Activated T-cell treated with anti-CD3 and anti-CD28 coated beads for 4 hours (primary cell): ENCODE measurements at places on chromosomes 3 and 15.

DNA sequence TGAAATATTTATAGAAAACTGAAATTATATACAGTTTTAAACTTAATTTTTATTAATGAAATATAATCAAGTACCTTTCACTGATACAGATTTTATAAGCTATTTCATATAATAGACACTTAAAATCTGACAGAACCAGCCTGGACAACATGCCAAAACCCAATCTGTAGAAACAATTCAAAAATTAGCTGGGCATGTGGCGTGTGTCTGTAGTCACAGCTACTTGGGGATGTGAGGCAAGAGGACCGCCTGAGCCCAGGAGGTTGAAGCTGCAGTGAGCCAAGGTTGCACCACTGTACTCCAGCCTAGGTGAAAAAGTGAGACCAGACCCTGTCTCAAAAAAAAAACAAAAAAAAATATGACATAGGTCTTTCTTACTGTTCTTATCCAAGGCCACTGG, 238.3 kb upstream of the MANF start:
- DNase-seq = no peak

DNA sequence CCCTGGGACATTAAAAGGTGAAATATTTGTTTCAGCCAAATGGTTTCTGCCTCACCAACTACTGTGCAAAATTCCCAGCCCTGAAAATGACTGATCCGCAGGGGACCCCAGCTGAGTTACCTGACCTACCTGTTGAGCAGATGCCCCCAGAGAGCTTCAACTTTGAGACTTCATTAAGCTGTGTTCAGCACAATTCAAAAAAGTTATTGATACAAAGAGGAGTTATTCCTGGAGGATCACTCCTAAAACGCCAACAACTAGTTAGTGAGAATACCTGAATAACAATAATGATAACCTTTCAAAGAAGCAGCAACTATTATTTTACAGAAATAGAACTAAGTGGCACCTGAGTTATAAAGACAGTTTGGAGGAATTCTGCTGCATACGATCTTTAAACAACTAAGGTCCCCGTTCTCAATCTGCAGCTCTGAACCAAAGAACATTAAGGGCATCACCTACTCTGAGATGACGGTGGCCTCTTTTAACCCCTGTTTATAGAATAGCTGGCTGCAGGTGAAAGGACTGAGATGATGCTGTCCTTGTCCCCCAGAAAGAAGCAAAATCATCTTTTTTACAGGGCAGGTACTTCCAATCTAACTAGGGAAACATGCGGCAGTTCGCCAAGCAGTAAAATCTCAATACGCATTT, 659 bp downstream of the GADL1 start:
- DNase-seq = no peak

GRCh38 chr3:27138562-27138961, 230.6 kb downstream of the NEK10 start:
- no peak for DNase-seq

GRCh38 chr15:75112848-75113492, 88.7 kb upstream of the C15orf39 start:
- no peak for DNase-seq

GRCh38 chr15:31344823-31345605, 18.4 kb downstream of the KLF13 start:
- DNase-seq = no peak

GRCh38 chr3:16060945-16061344, 113.5 kb upstream of the GALNT15 start:
- DNase-seq = no peak

GRCh38 chr3:117954131-117954530, 1080.5 kb downstream of the IGSF11 start:
- no peak for DNase-seq

GRCh38 chr15:75456710-75457109, 5.2 kb upstream of the SIN3A start:
- DNase-seq = no peak

DNA sequence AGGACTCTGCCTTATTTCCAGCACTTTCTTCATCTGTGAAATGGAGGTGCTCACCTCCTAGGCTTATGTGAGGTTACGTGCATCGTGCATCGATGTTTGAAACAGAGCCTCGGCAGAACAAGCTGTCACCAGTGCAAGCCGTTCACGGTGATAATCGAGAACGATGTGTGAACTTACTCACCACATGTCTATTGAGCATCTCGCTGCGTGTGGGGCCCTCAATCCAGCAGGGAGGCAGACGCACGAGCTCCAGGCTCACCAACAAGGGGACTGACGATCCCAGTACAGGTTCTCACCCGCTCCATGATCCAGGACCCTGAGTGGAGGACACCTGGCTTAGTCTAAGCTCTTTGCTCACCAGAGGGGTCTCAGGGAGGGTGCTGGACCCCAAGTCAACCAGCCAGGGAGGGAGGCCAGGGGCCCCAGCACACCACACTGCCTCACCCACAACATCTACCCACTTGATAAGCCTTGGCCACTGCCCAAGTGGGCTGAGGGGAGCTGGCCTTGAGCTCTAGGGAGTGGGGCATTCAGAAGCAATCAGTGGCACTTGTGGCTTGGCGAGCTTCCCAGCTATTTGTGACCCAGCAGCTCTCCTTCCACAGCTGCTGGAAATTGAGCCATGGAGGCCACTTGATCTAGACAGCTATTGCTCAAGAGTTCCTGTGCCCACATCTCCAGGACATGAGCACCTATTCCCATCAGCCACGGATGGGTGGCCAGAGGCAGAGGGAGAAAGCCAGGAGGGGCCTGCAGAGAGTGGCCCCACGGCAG, 34.4 kb upstream of the SLC6A1 start:
- DNase-seq = no peak

- no peak for DNase-seq
These were observed 34.3 kb downstream of the CRTC3 start for GRCh38 chr15:90564051-90564450.

DNA sequence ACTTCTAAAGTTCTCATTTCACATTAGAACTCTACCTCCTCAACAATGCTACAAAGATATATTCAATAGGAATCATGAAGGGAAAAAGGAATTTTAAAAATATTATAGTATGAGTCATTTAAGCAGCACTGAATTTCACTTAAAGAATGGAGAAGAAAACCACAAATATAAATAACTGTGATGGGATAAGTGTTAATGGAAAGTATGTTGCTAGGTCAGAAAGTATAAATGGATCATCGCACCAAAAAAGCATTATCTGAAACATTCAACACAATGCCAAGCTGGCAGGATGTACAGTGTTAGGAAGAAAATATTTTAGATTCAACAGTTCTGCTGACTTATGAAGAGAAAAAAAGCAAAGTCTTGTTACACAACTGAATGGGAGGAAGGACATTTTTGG, 101.4 kb downstream of the TFG start:
- no peak for DNase-seq

DNA sequence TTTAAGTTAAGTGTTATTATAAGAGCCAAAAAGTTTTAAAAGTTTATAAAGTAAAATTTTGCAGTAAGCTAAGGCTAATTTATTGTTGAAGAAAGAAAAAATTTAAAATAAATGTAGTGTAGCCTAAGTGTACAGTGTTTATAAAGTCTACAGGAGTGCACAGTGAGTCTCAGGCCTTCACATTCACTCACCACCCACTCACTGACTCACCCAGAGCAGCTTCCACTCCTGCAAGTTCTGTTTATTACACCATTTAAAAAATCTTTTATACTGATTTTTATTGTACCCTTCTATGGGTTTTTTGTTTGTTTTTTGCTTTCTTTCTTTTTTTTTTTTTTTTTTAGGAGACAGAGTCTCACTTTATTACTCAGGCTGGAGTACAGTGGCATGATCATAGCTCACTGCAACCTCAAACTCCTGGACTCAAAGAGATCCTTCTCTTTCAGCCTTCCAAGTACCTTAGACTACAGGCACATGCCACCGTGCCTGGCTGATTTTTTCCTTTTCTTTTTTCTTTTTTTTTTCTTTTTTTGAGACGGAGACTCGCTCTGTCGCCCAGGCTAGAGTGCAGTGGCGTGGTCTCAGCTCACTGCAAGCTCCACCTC, 25.9 kb downstream of the CSTA start:
- no peak for DNase-seq

GRCh38 chr3:133065193-133065961, 27.2 kb downstream of the TMEM108 start:
- DNase-seq = no peak
